ENCODE measurements at places on chromosomes 2 and 18.

GRCh38 chr18:68435581-68435980, 279.3 kb downstream of the TMX3 start:
- no peak for DNase-seq

- DNase-seq = peak; percentile 39
These were observed 19.5 kb downstream of the SLC25A52 start for GRCh38 chr18:31741097-31741735.

GRCh38 chr2:134161170-134161547, 92.7 kb upstream of the MGAT5 start:
- DNase-seq = no peak

DNA sequence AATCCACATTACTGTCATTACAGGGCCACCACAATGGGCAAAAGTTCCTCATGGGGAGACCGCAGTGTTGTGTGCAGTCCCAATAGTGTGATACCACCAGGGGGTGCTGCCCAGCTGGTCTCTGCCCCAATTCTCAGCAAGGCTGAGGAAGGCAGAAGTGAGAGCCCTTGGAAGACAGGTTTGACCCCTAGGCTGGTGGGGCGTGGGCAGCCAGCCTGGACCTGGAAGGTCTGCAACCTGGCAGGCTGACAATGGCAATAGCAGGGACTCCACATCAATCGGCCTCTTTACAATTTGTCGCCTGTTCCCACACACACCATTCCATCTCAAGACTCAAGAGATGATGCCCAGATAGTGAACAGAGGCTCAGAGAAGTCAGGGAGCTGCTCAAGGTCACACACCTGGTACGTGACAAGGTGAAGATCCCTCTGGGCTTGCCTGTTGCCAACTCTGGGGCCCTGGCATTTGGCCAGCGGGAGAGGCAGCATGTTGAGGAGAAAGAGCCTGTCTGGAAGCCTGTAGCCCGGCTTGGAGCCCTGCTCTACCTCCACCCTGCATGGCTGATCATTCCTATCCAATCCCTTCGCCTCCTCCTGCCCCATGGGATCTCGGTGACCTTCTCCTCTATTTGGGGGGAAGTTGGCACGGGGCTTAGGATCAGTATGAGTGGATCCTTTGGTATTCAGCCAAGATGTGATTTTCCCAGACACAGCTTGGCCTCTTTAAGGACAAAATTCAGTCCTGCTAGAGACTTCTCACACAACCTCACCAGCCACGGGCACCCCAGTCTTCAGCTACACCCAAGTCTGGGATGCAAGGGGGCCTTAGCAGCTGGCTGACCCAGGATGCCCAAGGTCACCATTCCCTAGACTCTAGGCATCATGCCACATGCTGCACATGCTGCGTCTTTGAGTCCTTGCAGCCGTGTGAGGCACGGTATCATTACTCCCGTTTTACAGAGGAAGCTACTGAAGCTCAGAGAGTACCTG, 2.9 kb upstream of the ATOH8 start:
- peak; percentile 56 for DNase-seq

GRCh38 chr2:151833984-151834383, 5.8 kb upstream of the ARL5A start:
- DNase-seq = no peak

GRCh38 chr18:78238404-78239089, 741.1 kb upstream of the SALL3 start:
- no peak for DNase-seq

DNA sequence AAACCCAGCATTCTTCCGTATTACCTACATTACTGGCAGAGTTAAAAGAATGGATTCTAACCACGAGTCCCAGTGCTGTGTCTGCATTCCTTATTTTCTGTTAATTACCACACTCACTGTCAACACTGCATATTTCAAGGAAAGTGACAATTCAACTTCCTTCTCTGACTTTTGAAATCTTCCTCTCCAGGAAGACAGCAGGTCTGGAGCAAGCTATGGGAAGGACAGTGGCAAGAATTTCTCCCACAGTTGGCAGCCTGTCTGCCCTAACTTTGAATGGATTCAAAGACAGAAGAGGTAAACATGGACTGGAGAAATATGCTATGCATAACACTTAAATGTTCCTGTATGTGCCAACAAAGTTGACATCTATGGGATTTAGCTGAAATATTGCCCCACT, 700.5 kb upstream of the CHAC2 start:
- no peak for DNase-seq

DNA sequence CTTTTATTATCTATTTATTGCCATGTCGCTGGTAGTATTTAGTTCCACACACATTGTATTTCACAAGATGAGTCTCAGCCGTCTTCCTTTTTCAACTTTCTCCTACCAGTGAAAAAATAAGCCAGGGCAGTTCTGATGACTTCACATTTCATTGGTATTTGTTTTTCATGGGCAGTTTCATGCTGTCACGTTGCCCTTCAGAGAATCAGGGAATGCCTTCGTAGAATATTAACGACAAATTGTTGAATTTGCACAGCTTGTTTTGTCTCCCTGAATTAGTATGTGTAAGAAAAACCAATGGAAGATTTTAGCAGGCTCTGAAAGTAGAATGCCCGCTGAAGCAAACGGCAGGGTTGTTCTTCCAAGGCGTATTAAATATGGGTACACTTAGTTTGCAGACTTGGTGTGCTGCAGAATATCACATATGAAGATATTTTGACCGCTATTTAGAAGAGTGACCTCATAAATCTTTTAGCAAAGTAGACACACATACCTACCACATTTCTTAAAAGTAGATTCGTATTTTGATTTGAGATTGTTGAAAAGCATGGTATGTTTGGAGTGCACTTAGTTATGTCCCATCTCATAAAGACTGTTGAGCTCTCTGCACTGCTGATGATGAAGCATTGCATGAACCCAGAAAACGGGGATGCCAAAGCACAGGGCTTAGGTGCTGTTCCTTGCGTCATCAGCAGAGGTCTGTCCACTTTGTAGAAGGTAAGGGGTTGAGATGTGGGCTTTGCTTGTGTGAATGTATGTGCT, 2.9 kb downstream of the NEDD4L start:
- DNase-seq = no peak

DNA sequence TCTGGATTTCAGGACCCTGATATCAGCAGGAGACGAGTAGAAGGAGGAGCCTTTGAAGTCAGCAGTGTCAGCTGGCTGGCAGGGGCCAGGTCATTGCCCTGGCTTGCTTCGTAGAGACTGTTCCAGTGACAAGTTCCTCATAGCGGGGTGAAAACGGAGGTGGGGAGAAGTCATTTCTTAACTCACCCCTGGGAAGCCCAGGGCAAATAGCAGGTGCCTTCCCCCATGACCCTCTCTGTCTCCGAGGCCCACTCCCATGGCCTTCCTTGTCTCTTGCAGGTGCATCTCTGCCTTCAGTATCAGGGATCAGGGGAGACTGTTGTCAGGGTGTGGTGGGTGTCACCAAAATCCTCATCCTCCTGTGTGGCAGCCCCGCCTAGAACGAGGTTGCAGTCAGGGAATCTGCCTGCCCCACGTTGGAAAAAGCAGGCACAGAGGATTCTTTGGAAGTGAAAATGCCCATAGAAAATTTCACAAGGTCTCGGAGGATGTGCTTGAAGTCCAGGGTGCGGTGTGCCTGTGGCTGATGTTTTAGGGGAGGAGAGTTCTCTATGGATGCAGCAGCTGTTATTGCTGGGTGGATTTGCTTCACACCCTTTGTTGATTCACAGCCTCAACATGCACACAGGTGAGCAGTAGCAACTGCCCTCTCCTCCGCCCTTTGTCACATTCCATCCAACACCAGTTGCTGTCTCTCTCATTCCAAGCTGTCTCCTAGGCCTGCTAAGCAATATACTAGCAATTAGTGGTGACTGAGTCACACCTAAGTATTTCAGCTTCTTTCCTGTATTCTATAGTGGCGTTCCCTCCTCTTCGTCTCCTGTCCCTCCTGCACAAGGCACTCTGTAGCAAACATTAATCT, 142.6 kb upstream of the FHL2 start:
- DNase-seq = no peak

GRCh38 chr2:133768256-133768655, 200.0 kb upstream of the NCKAP5 start:
- no peak for DNase-seq

DNA sequence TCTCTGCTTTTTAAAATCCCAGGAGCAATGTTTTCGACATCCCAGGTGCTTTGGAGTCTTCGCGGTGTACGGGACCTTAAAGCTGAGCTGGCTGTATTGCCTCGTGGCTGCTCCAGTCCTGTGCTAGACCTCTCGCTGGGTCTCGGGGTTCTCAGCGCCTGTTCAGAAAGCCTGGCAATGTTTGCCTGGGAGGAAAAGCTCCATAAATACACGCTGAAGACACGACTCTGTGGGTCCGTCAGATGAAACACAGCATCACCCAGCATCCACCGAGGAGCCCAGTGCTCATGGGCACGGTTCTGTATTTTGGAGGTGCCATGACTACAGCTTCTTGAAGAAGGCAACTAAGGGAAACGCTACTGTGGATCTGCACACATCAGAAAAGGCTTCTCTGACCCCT, 21.6 kb downstream of the MBP start:
- no peak for DNase-seq

- DNase-seq = no peak
These were observed 26.1 kb upstream of the MAL start for GRCh38 chr2:94999431-94999883.

- no peak for DNase-seq
These were observed 194.0 kb downstream of the NDUFA10 start for GRCh38 chr2:239831001-239831731.

GRCh38 chr18:23105581-23106219, 29.6 kb upstream of the CABLES1 start:
- no peak for DNase-seq

Measured in stimulated activated CD4-positive, alpha-beta T cell treated with anti-CD3 and anti-CD28 coated beads, TNF-alpha, amount 100 ng/mL, for 24 hours (primary cell).